Stimulated activated CD8-positive, alpha-beta memory T cell treated with anti-CD3 and anti-CD28 coated beads, Interleukin-4, amount 100 ng/mL, for 1 hour (primary cell): ENCODE measurements at places on chromosomes 1 and 21.

- no peak for DNase-seq
These were observed 22.6 kb upstream of the ASAP3 start for GRCh38 chr1:23506376-23507107.

DNA sequence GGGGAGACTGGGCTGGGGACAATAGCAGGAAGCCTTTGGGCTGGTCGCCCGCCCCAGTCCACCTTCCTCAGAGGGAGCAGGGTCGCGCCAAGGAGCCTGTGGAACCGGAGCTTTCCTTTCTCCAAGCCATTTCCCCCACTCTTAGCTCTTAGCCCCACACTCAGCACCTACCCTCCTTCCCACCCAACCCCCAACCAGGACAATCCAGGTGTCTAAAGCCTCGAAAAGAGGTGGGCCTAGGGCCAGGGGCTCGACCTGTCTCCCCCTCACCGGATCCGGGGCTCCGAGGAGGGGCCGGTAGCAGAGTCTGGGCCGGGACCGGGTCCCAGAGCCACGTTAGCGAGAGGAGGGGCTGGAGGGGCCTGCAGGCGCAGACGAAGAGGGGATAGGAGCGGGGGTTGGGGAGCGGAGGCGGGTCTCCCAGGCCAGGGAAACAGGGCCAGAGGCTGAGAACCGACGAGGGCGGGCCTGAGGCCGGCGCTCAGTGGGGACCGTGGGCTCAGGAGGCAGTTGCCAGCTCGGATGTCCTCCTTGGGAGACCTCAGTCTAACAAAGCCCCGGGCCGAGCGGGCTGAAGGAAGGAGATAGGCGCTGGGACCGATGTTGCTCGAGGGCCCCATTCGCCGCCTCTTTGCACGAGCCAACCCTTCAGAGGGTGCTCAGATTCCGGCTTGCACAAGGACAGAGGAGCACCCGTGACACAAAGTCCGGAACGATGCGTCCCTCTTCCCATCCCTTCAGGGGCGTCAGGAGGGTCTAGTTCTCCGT lies 943 bp downstream of the SEMA6C start:
- no peak for DNase-seq

DNA sequence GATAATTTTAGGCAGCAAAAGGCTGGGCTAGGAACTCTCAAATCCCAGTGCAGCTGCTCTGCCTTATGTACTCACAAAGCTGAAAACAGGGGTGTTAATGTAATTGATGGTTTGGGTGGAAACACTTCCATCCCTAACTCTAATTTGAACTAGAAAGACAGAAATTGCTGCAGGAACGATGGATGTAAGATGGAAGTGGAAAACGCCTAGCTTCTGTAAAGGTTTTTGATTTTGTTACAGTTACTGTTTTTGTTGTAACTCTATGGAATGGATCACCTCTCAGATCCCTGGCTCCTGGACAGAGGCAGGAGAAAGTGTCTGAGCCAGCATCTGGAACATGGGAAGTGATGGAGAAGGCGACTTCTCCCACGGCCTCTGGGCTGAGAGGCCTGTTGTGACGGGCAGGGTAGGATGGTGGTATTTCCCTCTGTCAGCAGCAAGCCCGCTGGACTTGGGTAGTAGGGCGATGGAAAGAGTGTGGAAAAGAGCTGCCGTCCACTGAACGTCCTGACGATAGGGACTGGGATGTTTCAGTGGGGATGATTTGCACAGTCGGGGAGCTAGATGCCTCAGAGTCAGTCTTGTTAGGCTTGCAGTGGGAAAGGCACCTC lies 1.6 kb downstream of the TRAF5 start:
- DNase-seq = no peak

GRCh38 chr1:112092656-112093371 lies 103.3 kb upstream of the KCND3 start:
- DNase-seq = no peak

DNA sequence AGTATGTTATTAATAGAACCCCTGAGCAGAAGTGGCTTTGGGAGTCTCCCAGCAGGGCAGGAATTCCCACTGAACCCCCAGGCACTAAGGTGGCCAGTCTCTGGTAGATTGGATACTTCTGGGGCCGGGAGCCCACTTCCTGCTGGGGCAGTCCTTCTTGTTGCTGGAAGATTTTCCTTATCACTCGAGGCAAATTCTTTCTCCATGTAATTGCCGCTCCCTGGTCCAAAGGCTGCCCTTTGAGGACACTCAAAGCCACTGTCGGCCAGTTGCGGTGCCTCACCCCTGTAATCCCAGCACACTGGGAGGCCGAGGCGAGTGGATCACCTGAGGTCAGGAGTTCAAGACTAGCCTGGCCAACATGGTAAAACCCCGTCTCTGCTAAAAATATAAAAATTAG lies 22.6 kb upstream of the TNFRSF1B start:
- no peak for DNase-seq

DNA sequence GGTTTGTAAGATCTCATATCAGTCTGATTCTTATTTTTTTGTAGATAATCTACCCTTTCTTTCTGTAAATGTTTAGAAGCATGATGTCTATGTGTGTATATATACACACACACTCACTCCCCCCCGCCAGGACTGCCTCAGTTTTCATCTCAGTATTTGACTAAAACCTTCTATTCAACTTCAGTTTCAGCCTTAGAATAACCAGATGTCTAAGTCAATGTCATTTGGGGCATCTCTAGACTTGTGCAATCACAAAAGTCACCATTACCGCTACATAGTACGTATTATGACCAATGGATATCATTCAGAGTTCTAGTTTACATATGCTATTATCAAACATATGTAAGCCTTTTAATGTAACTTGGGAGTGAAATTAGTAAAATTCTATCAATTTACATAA lies 53.3 kb upstream of the BOLA1 start:
- DNase-seq = no peak

GRCh38 chr1:20124456-20125057 lies 5.2 kb upstream of the PLA2G2D start:
- DNase-seq = no peak

DNA sequence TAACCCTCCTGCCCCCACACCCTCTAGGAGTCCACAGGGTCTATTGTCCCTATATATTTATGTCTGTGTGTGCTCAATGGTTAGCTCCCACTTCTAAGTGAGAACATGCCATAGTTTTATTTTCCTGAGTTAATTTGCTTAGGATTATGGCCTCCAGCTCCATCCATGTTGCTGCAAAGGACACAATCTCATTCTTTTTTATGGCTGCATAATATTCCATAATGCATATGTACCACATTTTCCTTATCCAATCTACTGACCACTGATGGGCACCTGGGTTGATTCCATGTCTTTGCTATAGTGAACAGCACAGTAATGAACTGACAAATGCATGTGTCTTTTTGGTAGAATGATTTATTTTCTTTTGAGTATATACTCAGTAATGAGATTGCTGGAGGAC lies 13.3 kb upstream of the FHAD1 start:
- no peak for DNase-seq

DNA sequence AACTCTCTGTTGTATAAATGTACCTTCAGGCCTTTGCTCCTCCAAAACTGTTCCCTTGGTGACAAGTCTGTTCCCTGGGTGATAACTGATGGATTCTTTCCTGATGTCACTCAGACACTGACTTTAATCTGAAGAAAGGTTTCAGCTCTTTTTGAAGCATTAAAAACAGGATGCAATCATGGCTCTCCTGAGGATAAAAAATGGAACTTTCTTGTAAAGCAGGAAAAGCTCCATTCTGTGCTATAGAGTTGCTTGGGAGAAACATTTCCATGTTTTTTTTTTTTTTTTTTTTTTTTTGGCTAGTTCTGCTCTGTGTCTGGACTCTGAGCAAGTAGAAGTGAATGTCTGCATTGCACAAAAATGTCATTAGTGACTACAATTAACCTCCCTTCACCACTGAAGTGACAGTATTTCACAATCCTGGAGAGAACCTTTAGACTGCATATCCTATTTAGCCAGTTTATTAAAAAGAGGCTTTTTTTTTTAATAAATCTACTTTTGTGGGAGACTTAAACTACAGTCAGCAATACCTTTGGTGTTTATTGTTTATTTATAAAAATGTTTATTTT lies 101.7 kb upstream of the PRMT6 start:
- DNase-seq = no peak

GRCh38 chr1:244735404-244735803 lies 82.5 kb downstream of the DESI2 start:
- DNase-seq = no peak

DNA sequence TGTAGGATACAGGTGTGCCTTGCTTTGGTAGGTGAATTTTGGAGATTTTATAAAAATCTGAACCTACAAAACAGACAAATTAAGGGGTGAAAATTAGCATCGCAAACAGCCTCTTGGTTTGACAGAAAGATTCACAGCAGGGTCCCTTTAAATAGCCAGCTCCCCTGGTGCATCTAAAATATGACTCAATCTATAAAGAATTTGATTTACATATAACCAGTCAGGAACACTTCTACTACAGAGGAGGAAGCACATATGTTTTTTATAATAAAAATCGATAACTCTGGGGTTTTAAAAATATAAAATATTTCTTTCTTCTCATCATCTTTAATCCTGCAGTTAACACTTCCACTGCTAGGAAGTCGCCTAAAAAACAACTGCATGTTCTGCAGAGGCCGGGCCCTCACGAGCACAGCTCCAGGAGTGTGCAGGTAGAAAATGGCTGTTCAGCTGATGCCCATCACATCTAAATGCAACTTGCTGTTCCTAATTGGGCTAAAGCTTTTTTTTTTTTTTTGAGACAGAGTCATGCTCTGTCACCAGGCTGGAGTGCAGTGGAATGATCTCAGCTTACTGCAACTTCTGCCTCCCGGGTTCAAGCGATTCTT lies 203.4 kb downstream of the HS2ST1 start:
- no peak for DNase-seq

- DNase-seq = no peak
These were observed 5.2 kb downstream of the SUSD4 start for GRCh38 chr1:223358826-223359225.

DNA sequence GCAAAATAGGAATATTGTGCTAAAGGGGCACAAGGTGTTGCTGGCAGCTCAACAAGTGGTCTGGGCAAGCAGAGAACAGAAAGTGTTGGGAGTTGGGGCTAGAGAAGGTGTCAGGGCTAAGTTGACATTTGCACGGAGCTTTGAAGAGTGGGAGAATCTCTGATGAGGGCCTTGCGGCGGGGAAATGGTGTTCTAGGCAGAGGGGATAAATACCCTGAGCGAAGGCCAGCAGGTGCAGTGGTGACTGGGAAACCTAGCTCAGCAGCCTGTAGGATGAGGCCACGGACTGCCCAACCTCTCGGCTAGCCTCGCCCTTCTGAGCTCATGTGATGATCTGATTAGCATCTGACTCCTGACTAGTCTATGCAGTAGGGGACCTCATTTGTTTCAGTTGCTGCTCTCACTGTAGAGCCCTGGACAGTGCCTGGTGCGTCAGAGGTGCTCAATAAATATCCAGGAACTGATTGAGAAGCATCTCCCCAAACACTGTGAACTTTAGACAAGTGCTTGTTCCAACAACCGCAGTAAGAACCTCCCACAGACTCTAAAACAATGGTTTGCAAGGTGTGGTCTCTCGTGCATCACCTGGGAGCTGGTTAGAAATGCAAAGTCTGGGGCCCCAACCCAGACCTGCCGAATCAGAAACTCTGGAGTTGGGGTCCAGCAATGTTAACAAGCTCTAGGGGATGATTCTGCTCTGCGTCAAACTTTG lies 1.0 kb upstream of the FOXO6 start:
- DNase-seq = no peak

- no peak for DNase-seq
These were observed 21.7 kb upstream of the VASH2 start for GRCh38 chr1:212928323-212929291.

GRCh38 chr1:174008979-174009378 lies 13.2 kb downstream of the RC3H1 start:
- no peak for DNase-seq

DNA sequence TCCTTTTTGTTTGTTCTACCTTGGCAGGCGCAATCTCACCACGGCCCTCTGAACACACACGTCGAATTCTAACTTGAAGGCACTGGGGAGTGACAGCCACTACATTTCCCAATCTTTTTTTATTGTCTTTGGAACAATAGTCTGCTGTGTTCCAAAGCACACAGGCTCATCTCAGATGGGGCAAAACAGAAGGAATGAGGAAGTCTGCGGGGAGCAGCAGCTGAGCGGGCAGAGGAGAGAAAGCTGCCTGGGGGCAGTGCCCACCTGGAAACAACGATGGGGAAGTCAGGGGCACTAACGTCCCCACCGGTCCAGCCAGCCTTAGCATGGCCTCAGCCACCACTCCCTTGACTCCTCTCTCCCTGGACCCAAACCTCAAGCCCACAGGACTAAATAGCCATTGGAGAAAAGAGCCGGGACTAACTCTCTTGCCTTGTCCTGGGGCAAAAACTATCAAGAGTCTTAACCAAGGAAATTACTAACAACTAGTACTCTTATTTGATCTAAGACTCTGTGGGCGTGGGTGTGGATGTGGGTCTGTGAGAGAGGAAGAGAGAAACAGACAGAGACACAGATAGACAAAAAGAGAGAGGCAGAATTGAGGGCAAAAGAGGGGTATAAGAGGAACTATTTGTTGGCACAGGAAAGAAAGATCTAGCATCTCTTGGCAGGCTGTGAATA lies 34.2 kb downstream of the SYF2 start:
- no peak for DNase-seq

DNA sequence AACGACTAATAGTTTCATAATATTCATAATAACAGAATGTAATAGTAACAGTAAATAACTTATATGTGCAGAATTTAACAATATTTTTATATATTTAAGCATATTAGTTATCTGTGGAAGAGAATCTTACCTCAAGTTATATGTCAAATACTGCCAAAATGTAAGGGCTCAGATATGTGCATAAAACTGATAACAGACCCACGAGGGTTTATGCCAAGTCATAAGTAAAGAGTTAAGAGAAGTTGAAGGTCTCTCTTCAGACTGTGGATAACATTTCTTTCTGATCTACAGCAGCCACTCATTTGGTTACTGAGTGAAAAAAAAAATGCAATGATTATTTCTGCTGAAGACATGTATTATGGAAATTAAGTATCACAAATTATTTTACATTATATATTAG lies 1167.8 kb upstream of the NCAM2 start:
- DNase-seq = no peak

GRCh38 chr1:219503604-219504003 lies 109.3 kb downstream of the ZC3H11B start:
- no peak for DNase-seq

DNA sequence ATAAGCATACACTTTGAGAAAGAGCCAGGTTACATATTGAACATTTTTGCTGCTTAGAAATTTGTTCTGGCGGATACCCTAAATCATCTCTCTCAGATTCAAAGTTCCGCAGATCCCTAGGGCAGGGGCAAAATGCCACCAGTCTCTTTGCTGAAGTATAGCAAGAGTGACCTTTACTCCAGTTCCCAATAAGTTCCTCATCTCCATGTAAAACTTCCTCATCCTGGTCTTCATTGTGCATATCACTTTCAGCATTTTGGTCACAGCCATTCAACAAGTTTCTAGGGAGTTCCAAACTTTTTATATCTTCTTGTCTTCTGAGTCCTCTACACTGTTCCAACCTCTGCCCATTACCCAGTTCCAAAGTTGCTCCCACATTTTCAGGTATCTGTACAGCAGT lies 23.3 kb upstream of the LYPD8 start:
- no peak for DNase-seq

DNA sequence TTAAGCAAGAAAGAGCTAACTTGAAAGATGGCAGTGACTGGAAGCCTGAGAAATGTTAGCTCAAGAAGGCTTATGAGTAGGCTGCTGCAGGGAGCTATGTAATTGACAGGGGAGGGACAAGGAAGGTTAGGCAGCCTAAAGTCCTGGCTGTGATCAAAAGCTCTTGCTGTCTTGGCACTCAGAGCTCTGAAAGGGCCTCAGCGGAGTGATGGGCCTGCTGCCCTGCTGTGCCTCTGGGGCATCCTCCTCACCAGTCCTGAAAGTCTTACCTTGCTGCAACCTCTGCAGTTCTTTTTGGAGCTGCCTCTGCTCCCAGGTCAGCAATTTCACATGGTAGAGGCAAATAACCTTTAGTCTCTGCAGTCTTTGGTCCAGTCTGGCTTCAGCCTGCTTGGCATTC lies 1.8 kb downstream of the CCDC190 start:
- no peak for DNase-seq
